ENCODE measurements at places on chromosomes 6 and 20.
A peak's percentile ranks its signal among the peaks of the same experiment; 100 is the strongest.

GRCh38 chr20:19880256-19881079 is 122.4 kb downstream of the RIN2 start:
- DNase-seq, result no peak

- no peak for DNase-seq
These were observed 57.7 kb upstream of the VSTM2L start for GRCh38 chr20:37845241-37845681.

DNA sequence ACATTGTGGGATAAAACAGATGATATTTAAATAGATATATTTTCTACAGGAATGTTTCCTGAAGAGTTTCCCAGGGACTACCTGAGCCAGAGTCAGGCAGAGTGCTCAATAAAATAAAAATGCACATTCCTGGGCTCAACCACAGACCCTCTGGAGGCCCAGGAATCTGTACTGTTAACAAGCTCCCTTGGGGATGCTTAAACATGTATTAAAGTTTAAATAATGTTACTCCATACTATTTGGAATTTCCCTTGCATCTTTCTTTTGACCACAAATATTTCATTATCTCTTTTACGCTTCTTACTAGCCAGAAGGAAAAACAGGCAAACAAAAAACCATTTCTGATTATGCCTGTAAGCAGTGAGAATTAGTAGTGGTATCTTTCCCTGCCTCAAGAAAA is 42.3 kb downstream of the GPR63 start:
- DNase-seq, result no peak

GRCh38 chr6:91485047-91485446 is 898.2 kb upstream of the MAP3K7 start:
- no peak for DNase-seq

- no peak for DNase-seq
These were observed 136.6 kb downstream of the DTNBP1 start for GRCh38 chr6:15526212-15526701.

GRCh38 chr6:105601541-105602236 is 198.8 kb upstream of the PREP start:
- peak; percentile 97 for DNase-seq

- DNase-seq, result no peak
These were observed 40.9 kb upstream of the SMOC2 start for GRCh38 chr6:168400037-168400436.

DNA sequence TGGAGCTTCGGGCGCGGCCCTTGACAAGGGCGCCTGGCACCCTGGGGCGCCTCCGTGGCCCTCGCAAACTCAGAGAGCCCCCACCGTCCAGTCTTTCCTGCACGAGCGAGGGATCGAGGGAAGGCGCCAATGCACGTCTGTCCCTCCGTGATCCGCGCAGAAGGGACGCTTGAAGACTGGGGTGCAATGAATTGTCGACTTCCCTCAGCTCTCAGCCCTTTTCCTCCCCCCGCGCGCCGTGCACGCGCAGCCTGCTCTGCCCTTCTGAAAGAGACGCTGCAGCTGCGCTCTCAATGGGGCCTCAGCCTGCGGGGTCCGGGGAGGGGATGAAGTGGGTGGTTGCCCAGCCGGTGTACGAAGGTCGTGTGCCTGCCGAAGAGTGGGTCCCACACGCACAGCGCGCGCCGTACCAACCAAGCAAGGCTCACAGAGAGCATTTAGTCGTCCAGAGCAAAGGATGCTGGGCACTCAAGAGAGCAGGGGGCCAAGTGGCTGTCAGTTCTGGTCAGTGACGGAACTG is 5.5 kb upstream of the SOX4 start:
- DNase-seq, result no peak

DNA sequence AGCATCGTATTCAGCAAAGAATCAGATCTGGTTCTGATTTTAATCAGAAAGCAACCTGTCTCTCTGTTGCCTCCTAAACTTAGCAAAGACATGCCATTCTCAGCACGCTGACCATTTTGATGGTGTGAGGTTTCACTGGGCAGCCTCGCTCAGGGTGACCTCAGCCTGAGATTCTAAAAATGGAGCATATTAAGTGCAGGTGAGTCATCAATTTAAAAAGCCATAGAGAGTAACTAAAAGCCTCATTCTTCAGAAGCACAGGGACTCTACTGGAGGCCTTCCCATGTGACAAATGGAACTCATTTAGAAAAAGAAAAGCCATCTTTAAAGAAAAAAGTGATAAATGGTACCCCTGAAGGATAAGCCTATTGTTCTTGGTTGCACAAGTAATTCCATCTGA is 91.3 kb downstream of the FILIP1 start:
- DNase-seq, result peak; percentile 74

GRCh38 chr6:37882724-37883413 is 63.3 kb downstream of the ZFAND3 start:
- peak; percentile 38 for DNase-seq

- no peak for DNase-seq
These were observed 168.4 kb upstream of the CDYL start for GRCh38 chr6:4607793-4608192.

DNA sequence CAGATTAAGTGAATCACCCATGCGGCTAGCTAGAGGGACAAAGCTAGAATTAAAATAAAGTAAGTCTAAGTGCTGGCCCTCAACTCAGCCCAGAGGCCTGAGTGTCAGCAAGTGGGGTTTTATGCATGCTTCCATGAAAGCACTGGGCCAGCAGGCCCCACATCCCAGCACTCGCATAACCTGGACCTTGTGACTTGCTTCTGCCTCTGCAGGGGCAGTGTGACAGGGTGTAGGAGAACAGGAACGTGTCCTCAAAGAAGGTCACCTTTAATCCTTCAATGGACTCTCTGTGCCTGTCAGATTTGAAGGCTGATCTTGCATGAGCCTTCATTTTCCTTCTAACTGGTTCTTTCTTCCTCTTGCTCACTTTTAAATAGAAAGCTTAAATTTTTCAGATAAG is 183.4 kb downstream of the ALDH8A1 start:
- no peak for DNase-seq

DNA sequence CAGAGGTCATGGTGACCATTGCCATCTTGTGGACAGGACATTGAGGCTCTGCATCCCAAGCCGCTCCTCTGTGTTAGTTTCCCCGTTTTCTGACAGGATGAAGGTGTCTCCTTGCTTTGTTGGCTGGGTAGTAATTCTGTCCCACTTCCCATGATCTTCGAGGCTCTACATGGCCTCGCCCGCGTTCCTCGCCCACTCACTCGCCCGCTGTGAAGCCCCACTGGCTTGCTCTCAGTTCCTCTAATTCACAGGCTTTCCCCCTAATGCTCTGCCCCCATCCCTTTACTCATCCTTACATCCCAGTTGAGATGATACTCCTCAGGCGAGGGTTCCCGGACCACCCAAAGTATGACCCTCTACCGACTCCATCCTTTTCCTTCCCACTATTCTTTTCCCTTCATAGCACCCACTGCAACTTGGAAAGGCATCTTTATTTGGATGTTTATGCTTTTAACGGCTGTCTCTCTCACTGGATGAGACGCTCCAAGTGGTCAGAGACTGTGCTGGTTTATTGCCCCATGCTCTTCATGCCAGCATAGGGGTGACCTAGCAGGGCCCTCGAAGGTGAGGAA is 511 bp upstream of the SLC35B2 start:
- no peak for DNase-seq

DNA sequence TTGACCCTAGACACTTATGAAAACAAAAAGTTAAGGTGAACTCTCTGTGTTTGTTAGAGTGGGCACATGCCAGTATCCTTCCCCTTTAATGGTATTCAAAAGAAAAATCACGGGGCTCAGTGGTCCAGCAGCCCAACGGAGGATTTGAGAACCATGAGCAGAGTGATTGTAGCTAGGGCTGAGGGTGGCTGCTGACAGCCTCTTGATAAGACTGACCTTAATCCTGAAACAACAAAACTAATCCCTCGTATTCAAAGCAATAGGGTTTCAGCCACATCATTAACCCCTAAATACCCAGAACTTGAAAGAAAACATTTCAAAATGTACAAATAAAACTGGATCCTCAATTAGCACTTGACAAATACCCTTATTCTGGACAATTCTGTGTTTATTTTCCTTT is 95.1 kb downstream of the SNAP25 start:
- no peak for DNase-seq

DNA sequence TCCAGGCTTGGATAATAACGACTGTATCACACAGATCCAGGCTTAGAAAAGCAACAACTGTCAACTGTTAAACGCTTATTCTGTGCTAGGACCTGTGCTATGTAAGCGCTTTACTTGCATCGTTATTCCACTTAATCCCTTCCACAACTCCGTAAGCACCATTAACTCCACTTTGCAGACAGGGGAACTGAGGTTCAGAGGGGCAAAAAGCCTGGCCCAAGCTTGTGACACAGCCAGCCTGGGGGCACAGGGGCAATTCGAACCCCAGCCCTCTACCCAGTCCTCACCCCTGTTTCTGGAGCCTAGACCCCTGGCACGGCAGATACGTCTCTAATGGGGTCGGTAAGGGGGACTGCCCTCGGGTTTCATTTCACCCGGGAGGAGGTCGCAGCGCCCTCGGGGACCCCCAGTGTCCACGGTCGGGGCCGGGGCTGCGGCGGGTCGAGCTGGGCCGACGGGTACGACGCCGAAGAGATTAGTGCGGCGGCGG is 411 bp downstream of the DSN1 start:
- no peak for DNase-seq

DNA sequence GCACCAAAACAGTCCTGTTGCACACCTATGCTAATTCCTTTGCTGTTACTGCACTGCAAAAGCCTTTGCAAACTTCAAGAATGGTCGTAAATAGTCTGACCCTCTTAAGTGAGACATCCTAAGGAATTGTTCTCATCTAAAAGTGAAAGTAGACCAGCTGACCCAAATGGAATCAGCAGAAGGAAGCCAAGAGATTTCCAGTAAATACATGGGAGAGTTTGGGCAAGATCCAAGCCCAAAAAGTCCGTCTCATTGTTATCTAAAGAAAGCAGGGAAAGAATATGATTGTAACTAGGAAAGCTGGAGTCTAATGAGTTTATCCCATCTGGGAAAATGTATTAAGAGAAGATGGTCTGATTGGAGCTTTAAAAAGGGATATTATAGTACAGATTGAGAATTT is 43.0 kb upstream of the HIVEP1 start:
- DNase-seq, result peak; percentile 63

DNA sequence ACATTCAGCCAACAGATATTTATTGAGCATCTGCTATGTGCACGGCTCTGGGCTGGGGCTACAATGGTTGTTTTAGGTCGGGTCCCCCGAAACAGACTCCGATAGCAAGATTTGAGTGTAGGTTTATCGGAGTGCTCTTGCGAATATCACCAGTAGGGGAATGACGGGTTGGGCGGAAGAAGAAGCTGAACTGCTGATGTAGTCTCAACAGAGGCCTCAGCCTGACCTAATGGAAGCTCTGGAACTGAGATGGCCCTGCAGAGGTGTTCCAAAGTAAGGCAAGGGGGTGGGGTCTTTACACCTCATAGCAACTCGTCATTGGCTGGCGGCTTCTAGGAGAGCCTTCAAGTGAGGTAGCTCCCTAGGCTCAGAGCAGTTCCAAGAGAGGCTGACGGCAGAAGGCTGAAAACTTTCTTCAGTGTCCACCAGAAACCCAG is 1.1 kb downstream of the L3MBTL1 start:
- DNase-seq, result no peak

GRCh38 chr20:11689262-11689661 is 228.4 kb upstream of the BTBD3 start:
- DNase-seq, result no peak

GRCh38 chr20:53296451-53297153 is 297.0 kb downstream of the ZNF217 start:
- DNase-seq, result no peak

DNA sequence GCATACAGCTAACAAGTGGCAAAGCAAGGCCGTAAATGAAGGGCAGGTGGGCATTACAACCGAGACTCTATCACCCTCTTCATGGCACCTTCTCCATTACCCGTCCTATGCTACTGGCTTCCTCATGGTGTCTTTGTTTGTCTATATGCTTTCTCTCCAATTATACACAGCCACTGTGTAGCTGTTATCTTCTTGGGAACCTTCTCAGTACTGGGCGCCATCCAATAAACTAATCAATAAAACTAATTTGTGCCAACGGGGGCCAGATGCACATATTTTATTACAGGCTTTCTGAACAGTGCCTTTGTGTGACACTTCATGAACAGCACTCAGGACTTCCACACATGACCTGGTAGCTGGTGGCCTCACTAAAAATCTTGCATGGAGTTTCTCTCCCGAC is 149.8 kb upstream of the PCSK2 start:
- DNase-seq, result no peak

DNA sequence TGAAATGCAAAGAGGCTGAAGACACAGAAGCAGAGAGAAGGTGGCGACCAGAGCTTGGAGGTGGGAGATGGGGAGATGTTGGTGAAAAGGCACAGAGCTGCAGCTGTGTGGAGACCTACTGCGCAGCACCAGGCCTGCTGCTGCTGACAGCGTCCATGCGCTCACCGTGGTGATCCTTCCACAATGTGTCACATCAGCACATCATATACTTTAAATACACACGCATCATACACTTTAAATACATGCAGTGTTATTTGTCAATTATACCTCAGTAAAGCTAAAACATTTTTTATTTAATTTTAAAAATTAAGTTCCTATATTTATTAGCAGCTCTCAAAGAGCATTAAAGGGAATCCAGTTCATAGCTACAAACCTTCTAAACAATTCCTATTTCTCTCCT is 200.9 kb downstream of the TTLL2 start:
- no peak for DNase-seq
